ENCODE measurements at places on chromosomes 2 and 18.

DNA sequence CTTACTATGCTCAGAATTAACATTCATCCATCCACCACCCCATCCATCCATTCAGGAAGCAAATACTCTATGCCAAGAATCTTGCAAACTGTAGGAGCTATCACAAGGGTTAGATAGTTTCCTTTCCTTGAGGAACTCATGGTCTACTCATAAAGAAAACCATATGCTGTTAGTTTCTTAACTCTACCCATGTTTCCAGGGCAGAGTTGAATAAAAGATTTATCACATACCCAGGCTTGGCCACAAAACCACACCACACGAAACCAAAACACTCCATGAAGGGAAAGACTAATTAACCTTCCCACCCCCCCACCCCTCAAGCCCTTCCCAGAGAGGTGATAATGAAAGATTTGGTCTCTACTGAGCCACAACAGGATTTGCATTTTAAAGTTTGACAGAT, 23.7 kb upstream of the MSGN1 start:
- no peak for DNase-seq

DNA sequence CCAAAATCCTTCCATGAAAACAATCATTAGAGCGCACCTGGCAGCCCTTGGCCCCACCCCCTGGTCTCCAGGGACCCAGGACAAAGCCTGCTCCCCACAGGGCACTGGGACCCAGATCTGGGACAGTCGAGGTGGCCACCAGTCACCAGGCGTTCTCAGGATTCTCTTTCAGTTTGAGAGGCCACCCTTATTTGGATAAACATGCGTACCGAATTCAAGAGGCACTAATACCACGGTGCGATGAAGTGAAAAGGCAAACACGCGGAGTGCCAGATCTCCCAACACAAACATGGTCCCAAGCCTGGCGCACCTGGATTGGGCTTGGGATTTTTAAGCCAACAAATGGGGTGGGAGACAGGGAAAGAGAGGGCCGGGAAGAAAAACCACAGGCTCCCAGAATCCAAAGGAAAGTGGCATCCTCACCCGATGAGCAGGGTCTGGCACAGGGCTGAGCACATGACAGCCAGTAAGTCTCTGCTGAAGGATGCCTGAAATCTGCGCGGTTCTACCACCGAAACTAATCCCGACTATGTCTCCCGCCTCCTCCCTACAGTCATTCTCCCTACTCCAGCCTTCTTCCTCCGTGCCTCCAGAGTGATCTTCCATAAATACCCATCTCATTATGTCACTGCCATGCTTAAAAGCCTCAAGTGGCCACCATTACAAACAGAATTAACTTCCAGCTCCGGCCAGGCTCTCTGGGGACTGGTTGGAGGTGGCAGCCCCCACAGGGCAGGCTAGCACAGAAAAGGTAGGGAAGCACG, 60.9 kb upstream of the KLHL29 start:
- no peak for DNase-seq

GRCh38 chr2:45586600-45586999, 24.5 kb downstream of the SRBD1 start:
- DNase-seq = no peak

DNA sequence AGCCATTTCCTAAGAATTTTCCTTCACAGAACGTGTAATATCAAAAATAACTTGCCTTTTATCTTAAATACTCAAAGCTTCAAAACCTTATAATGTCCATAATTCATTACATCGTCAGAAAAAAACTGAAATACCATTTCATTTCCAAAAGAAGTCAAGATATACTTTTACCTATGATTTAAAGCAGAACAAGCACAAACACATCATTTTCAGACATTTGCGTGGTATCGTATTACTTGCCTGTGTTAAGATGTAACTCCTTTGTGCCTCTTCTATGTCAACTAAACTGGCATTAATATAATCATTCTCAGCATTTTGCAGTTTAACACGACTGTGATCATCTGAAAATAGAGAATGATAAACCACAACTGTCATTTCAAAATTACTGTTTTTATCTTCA, 47.5 kb downstream of the PTPN2 start:
- no peak for DNase-seq

DNA sequence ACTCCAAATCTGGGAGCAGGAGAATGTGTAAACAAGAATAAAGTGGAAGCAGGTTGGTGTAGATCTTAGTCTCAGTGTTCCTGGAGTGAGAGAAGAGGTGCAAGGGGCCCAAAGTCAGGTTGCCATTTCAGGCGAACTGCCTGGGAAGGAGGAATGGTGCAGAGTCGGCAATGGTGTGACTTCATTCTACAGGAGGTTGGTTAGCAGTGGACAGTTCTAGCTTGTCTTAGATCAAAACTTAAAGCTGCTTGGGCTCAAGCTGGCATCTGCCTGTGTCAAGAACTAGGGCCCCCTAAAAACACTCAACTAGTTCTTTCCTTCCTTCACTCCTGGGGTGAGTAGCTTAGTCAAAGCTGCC, 3.5 kb downstream of the STK16 start:
- no peak for DNase-seq

DNA sequence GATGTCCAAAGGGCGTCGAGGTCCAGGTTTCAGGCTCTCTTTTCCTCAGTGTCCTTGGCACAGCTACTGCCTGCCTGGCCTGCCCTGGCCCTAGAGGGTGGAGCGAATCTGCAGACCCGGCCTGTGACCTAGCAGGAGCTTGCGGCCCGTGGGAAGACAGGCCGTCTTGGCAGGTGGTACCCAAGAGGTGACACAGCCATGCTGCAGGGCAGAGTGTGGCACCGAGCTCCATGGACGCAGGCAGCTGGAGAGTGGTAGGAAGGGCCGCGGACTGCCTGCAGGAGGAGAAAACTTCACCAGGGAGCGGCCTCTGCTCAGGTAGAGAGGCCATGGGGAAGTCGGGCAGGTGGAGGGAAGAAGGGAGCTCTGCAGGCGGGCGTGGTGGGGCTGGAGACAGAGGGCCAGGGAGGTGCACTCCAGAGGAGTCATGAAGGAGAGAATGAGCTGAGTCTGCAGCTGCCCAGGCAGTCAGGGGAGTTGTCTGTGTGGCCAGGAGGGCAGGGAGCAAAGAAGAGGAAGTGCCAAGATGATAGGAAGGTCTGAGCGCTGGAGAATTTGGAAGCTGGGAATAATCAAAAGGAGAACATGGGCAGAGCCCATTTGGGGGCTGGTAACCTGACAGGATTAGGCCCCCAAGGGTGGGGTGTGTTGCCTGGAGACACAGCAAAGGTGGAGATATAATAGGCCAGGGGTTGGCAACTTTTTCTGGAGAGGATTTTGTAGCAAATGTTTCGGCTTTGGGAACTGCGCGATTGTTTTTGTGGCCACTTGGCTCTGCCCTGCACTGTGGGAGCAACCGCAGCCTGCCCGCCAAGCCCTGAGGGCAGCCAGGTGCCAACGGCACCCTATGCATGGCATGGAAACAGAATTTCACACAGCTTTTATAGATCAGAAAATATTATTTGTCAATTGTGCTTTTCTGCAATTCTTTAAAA, 154.4 kb upstream of the PXDN start:
- no peak for DNase-seq

- no peak for DNase-seq
Observed at GRCh38 chr2:54610700-54611099, 112.8 kb upstream of the EML6 start.

GRCh38 chr2:177754492-177754873, 318.1 kb downstream of the PDE11A start:
- DNase-seq = no peak

- no peak for DNase-seq
Observed at GRCh38 chr2:174585146-174585545, 12.5 kb downstream of the WIPF1 start.

GRCh38 chr2:3036432-3037125, 341.0 kb downstream of the EIPR1 start:
- DNase-seq = no peak

DNA sequence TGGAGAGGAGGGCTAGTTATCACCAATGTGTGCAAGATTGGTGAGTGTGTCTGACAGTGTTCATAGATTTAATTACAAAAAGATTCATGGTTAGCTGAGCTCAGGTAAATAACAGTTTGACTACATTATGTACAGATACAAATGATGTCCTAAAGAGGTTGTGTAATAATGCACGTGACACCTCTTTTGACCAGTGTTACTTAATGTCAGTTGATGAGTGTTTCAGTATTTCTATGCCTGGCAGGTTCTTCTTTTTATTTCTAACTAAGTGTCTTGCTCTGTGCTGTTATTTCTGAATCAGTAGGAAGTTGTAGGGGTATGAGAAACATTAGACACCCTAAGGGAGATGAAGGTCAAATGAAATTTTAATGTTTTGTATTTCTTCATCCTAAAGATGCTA, 7.9 kb upstream of the INHBB start:
- no peak for DNase-seq

GRCh38 chr2:28393114-28393836, 617 bp downstream of the FOSL2 start:
- DNase-seq = no peak

DNA sequence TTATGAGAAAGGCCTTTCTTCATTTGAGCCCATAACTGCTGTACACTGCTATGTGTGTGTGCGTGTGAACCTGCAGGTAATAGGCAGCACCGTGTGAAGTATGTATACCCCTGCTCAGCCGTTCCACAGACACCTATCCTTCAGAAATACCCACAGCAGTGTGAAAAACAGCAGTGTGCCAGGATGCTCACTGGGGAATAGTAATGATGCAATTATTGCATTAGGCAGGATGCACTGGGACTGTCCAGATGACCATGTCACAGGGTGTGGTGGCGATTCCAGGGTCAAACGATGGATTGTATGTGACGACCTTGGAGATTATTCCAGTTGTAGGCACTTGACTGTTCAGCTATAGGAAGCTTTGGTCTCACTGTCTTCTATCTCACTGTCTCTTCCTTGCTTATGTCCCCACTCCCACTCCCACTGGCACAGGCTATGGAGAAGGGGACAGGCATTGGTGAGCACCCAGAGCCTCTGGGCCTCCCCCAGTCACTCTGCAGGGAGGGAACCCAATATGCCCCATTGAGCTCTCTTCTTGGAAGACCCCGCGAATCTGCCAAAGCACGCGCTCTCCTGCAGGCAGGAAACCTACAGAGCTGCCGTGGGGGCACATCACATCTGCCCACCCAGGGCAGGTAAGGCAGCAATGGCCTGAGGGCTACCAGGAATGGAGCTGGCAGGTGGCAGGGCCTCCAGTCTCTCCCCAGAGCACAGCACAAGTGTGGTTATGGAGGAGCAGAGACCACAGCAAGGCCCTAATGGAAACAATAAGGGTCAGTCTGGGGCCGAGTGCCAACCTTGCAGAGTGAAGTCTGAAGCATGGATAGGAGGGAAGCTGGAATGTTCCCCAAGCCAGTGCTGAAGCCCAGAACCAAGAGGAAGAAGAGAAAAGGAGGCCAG, 518.9 kb upstream of the RAB6C start:
- no peak for DNase-seq

- DNase-seq = peak; percentile 96
Observed at GRCh38 chr2:205660521-205661124, 21.7 kb upstream of the NRP2 start.

- no peak for DNase-seq
Observed at GRCh38 chr2:25743132-25743830, 69.9 kb upstream of the DTNB start.

DNA sequence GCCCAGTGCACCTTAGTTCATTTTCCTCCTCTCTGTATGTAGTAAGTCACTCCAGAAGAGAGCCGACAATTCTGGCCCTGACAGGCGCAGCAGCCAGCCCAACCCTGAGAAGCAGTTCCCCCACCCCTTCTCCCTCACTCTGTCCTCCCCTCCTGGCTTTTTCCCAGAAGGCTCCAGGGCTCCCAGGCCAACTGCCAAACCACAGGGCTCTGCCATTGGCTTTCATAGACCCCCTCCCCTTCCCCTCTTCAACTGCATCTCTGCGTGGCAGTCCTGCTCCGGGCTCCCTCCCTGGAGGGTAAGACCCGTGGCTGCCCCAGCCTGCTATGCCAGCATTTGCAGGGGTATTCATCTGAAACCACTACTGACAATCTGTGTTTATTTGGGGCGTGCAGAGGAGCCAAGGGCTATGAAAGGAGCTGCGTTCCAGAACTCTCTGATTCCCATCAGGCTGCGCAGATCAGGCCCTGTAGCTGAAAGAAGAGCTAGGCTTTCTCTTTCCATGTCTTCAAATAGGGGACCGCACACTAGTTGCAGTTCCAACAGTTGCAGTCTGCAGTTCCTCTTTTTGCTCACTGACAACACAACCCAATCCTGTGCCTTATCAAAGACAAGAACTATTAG, 388.6 kb upstream of the TNP1 start:
- peak; percentile 76 for DNase-seq

DNA sequence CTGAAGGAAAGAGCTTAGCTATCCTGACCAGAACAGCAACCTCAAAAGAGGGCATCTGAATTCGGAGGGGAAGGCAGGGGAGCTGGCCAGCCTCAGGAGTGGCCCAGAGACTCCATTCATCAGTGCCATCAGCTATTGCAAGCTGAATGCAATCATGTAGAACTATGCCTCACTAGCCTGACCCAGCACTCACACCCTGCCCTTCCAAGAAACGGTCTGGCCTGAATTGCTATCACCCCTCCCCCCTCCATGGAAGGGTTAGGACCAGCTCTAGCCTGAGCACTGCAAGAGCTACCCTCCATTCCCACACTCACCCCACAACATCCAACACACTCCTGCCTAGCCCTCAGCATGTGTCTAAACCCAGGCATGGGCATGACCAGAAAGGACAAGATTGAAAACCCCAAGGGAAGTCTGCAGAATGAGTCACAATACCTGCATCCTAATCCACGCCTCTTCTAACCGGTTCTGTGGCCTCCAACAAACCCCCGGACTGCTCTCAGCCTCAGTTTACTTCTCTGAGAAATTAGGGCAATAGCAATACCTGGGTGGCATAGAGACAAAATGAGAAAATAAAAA, 120.3 kb downstream of the BCL11A start:
- DNase-seq = no peak

DNA sequence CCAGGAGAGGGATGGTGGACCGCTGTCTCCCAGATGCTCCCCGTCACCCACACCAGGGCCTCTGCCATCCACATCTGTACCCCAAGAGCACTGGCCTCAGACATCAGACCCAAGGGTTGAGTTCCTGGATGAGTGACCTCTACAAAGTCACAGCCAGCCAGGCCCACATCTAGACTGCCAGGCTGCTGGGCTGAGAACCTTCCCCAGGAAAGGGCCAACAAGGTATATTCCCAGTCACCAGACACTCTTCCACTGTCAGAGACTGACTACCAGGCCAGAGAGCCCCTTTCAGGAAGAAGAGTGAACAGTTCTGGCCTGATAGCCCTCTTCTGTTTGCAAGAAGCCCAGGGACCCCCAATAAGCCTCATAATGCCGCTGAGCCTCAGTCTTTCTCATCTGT, 44.3 kb downstream of the C1QL2 start:
- DNase-seq = no peak

DNA sequence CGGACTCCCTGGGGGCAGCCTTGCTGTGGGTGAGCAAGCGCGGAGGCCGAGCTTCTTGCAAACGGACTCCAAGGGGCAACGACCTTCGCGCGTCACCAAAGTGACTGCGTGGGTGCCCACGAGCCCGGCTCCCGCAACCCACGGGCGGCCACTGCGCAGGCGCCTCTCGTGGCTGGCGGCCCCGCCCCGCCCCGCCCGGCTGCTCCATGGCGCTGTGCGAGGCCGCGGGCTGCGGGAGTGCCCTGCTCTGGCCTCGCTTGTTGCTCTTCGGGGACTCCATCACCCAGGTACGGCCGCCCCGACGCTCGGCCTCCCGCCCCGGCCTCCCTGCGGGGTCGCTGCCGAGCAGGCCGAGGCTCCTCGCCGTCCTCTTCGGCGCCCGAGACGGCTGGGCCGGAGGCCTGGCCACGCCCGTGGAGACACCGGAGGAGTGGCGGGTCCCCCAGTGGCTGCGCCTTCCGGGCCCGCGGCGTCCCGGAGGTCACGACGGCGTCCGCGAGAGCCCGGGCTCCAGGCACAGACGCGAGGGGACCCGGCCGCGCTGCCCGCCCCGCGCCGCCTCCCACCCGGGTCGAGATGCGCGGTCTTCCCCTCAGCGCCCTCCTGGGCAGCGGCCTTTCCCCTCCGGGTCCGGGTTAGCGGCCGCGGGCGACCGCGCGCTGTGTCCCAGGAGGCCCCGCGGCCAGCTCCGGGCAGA, at the start of gene IAH1:
Gene IAH1, plus strand, starts transcription at position 191 of the 697 bp plus-strand sequence. Its CDS starts 16 bp downstream, at position 207.
- no peak for DNase-seq

All from fibroblast of skin of left biceps (primary cell).